ENCODE measurements at places on chromosomes 5 and 9.

- no peak for DNase-seq
Measured at GRCh38 chr5:3854188-3854821, 258.7 kb downstream of the IRX1 start.

DNA sequence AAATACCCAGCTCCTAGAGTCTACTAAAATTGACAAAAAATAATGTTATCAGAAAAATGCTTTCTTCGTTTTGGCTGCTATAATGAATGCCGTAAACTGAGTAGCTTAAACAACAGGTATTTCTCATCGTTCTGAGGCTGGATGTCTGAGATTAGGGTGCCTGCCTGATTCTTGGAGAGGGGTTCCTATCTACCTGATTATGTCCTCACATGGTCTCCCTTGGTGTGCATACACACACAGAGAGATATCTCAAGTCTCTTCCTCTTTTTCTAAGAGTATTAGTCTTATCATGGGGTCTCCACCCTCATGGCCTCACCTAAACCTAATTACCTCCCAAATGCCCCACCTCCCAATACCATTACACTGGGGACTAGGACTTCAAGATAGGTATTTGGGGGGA lies 40.6 kb upstream of the CSNK1G3 start:
- DNase-seq = no peak

- DNase-seq = no peak
Measured at GRCh38 chr5:176528301-176528700, 8.9 kb downstream of the RNF44 start.

GRCh38 chr9:132293145-132293721 lies 61.6 kb downstream of the SETX start:
- DNase-seq = no peak

- DNase-seq = no peak
Measured at GRCh38 chr9:120929229-120929791, 2.7 kb upstream of the TRAF1 start.

DNA sequence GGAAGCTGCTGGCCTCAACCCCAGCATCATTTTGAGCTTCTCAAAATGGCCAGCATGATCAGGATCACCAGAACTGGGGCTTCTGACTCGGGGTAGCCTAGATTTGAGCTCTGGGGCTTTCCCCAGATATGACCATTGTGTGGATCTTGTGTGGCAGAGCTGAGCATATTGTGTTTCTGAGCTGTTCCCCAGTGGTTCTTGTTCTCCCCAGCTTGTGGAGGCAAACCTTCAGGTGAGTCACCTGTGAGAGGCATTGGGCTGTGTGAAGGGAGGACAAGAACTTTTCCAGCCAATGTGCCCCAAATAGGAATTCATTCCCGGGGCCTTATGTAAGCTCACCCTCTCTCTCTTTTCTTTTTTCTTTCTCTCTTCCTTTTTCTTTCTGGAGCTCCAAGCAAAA lies 80.7 kb upstream of the PITX1 start:
- no peak for DNase-seq

- no peak for DNase-seq
Measured at GRCh38 chr9:776086-776485, 65.4 kb upstream of the DMRT1 start.

DNA sequence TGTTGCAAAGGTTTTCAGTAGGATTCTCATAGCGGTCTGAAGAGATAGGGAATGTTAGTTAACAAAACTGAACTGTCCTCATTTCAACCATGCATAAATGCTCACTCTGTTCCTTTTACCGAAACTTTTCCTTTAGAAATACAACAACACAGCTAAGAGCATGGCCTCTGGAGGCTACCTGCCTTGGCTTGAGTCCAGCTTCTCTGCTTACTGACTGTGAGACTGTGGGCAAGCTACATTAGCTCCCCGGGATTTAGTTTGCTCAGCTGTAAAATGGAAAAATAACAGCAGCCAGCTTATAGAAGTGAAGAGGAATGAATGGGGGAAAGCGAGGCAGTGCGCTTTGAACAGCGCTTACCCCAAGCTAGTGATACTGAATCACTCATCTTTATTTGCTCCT lies 507.9 kb upstream of the DAP start:
- DNase-seq = no peak

DNA sequence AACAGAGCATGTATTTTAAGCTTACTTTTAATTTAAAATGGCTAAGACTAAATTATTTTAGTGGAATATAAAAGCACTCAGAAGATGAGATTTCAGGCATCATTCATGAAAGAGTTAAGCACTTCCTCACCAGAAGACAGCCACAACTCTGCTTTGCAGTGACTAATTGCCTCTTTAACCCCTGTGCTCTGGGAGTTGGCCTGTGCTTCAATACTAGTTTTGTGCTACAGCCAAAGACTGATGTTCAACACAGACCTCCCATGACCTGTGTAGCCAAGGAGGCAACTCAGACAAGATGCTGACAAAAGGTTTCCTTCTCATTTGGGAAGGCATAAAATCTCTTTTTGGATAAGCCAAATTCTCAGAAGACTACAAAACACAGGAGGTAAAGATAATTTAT lies 353.5 kb downstream of the FBXL17 start:
- DNase-seq = no peak

DNA sequence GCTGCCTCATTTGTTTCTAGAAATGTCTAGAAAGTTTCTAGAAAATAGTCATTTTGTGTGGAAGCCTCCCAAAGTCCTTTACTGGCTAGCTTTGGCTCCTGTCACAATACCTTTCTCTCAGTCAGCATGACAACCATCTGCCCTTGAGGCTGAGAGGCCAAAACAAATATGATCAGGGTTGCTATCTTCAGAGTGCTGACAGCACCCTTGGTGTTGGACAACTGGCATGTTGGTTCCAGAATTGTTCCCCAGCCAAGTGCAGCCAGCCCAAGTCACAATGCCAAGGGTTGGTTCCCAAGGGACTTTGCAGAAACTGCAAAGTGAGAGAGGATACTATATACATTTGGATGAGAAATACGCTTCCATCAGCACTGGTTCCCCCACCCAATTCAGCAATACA lies 140.9 kb upstream of the GAS1 start:
- no peak for DNase-seq

DNA sequence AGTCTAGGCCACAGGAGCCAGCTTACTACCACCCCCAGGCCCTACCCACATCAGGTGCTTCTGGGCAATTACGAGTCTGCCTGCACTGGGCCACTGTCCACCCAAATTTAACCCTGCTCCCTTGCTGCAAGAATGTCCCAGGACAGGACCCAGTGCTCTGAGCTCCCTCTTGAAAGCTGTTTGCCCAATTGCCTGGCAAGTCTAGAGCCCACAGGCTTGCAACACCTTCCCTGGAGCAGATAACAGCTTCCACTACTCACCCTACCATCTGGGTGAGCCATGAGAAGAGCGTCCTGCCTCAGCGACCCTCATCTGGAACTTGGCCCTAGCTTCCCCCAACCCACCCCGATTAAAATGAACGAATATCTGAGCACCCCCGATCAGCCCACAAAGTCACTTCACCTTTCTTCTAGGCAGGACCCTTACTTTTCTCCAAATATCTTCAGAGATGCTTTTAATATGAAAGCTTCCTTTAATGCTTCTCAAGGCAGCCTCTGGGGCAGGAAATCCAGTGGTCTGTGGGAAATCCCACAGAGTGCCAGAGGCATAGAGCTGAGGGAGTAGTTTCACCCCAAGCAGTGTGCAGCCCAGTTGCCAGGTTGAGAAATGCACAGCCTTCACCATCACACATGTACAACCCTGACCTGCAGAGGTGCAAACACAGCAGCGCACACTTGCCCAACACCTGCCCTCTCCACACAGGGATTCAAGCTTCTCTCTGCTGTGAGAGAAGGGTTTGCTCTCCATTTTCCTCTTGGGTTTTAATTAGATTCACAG lies 10.6 kb downstream of the ACSL6 start:
- DNase-seq = no peak

DNA sequence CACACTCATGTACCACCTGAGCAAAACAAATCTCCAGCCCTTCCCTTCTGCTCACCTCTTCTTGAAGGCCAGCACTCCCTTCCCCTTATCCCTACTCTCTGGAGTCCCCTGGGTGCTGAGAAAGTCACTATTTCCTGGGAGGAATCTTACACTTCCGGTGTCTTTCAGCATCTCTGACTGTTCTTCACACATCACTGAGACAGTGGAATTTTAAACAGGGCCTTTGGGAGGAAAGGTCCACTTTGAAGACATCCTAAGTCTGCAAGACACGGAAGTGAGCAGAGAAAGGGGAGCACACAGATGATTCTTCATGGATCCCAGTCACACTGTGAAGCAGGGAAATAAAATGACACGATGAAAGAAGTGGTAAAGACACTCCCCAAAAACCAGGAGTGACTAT lies 25.6 kb downstream of the FRMD3 start:
- no peak for DNase-seq

DNA sequence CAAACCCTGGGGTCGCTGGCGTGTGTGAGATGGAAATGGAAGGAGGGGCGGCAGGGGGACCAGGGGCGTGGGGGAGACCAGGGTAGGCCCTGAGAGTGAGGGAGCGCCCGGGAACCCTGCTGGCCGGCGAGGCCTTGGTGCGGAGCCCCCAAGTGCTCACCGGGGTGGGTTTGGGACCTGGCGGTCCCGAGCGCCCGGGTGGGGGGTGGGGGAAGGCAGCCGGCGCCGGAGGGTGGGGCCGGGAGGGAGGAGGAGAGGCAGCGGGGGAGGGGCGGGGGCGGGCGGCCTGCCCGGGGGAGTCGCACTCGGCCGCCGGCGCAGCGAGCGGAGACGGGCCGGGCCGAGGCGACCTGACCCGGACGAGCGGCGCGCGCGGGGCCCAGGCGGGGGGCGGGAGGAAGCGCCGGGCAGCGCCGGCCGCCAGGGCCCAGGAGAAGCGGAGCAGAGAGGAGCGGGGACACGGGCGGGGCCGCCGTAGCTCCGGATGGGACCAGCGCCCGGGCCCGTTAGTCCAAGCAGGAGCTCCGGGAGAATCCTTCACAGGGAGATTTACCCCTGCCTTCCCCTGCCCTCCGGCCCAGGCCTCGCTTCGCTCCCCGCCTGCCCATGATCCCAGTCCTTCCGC lies at the start of gene NPR2:
NPR2 (plus strand) TSS at position 295 of the 625 bp plus-strand sequence. CDS start 818 bp downstream, outside the sequence.
- no peak for DNase-seq

- DNase-seq = no peak
Measured at GRCh38 chr9:105993116-105993854, 298.9 kb downstream of the TMEM38B start.

- no peak for DNase-seq
Measured at GRCh38 chr5:11851416-11851815, 52.8 kb downstream of the CTNND2 start.

DNA sequence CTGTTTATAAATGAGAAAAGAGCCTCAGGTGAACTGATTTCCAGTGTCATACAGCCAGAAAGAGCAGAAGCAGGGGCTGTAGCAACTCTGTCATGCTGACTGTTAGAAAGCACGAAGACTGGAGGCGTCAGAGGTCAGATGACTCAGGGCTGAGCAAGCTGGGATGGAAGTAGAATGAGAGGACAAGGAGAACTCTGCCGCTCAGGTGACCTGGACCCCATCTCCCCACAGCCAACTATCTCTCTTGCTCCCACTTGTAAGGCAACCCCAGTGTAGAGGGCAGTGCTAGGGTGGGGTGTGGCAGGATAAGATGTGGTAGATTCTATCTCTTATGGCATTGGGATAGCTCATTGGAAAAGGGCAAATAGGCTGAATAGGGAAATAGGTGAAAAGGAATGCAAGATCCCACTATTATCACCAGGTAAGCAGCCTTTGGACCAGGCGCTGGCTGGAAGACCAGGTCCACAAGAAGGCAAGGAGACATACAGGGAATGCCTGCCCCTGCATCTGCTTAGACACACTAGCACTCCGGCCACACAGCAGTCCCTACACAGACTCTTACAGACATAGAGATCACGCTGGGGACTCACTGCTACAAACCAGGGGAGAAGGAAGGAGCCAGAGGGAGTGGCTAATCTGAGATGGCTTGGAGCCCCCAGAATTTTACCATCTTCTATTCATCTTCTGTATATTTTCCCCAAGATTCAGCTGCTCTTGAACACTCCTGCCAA lies 21.2 kb upstream of the LOX start:
- DNase-seq = no peak

DNA sequence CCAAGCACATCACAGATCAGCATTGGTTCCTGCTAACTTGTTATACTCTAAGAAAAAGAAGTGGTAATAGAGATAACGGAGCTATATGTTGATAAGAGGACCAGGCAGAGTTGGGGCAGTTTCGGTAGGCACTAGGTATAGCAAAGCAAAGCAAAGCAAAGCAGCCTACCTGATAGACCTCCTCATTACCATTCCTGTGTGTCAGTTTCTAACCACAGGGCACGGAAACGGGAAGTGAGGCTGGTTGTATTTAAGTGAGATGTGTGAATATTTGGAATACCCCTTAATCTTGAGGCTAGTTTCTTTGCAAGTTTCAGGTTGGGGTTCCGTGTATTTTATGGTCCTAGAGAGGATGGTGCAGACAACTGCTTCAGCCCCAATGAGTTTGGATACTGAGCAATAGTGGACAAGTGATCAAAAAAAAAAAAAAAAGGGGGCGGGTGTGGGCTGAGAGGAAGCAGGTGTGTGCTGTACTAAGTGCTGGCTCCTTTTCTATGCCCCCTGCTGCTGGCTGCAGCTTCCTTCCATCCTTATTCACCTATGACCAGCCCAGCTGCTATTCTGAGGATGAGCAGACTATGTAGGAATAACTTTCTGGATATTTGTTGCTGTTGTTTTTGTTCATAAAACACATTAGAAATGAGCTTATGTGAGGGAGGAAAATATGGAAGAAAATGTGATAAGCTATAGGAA lies 183.3 kb downstream of the SH3GL2 start:
- no peak for DNase-seq

DNA sequence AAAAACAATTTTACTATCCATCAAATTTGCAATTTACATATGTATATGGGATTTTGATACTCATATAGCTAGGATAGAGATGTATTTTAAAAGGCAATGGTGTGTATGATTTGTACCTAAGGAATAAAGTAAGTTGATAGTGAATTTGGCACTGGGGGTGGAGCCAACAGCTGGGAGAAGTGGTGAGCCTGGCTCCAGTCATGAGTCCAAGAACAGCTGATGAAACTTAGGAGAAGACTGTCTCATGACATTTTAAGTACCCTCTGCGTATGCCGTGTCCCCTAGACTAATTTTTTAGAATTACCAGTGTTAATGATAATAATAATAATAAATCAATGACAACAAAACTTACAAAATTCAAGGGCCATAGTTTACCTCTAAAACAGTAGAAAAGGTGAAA lies 181.4 kb downstream of the ADCY2 start:
- no peak for DNase-seq

- DNase-seq = no peak
Measured at GRCh38 chr5:37198842-37199241, 50.3 kb downstream of the CPLANE1 start.

- DNase-seq = no peak
Measured at GRCh38 chr9:122445155-122445749, 32.5 kb downstream of the OR1J1 start.

GRCh38 chr5:105872569-105873270 lies 1798.0 kb downstream of the EFNA5 start:
- no peak for DNase-seq

- DNase-seq = no peak
Measured at GRCh38 chr5:136258463-136258862, 65.5 kb upstream of the SMIM32 start.
